ENCODE measurements at places on chromosomes 4 and X.
A peak's percentile ranks its signal among the peaks of the same experiment; 100 is the strongest.

GRCh38 chr4:77816546-77816945 lies 2.6 kb downstream of the CNOT6L start:
- no peak for DNase-seq

DNA sequence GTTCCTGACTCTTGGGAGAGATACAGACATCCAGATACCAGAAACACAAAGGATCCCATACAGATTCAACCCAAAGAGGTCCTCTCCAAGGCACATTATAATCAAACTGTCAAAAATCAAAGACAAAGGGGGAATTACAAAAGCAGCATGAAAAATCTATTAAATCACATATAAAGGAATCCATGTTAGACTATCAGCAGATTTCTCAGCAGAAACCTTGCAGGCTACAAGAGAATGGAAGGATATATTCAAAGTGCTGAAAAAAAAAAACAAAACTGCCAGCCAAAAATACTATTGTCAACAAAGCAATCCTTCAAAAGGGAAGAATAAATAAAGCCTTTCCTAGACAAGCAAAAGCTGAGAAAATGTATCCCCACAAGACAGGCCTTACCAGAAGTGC lies 14.8 kb upstream of the ADGRL3 start:
- no peak for DNase-seq

DNA sequence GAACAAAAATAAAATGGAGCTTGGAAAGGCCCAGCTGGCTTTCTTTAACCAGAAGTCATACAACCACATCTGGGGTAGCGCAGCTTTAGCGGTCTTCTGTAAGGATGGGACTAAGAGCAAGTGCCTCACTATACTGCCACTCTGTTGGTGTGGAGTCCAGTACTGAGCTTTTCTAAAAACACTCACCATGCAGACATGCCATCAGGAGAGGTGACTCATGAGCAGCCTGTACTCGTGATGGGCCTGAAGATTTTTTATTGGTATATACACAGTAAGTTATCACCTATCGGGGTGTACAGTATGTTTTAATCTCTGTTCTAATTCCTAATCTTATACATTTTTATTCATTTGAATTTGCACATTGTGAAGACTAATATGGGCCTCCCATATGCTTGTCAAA lies 9.6 kb downstream of the PPP3CA start:
- no peak for DNase-seq

DNA sequence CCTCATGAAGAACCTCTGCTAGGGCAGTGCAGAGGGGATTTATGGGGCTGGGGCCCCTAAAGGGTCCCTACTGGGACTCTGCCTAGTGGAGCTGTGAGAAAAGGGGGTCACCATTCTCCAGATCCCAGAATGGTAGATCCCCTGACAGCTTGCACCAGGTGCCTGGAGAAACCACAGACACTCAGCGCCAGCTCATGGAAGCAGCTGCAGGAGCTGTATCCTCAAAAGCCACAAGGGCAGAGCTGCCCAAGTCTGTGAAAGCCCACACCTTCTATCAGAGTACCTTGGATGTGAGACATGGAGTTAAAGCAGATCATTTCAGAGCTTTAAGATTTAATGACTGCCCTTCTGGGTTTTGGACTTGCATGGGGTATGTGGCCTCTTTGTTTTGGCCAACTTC lies 38.6 kb downstream of the MAP9 start:
- DNase-seq: no peak

- DNase-seq: peak; percentile 8
These were observed 10.5 kb downstream of the GPR82 start for GRCh38 chrX:41734530-41734929.

DNA sequence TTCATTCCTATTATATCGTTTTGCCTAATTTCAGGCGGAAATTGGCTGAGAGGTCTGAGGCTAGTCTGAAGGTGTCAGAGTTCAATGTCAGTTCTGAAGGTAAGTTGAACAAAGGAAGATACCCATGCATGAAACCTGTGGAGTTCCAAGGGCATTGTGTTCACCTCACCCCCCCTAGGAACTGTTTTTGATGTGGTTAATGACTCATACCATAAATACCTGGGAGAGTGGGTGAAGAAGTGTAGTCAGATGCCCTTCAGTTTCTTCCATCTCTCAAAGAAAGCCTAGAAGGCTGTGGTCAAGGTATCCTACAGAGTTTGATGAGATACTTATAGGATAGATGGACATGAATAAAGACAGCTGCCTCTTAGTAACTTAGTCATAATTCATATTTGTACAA lies 2.7 kb downstream of the UTP14A start:
- no peak for DNase-seq

GRCh38 chrX:155027509-155028066 lies 944 bp downstream of the FUNDC2 start:
- no peak for DNase-seq

DNA sequence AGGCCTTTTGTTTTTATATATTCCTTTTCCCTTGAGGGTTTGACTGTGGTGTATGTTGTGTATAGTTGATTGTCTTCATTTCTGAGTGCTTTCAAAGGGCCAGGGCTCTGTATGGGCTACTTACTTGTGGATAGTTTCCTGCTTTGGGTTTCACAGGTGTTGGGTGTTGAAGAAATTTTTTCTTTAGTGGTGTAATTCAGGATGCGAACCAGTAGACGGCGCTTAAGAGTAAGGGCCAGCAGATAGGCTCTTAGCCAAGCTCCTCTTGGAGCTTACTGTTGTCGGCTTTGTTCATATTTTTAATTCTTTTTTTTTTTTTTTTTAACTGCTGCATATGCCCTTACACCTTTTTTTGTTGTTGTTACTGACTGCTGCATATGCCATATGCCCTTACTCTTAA lies 276.3 kb upstream of the GALNT7 start:
- no peak for DNase-seq

GRCh38 chr4:2954358-2955185 lies 8.6 kb downstream of the NOP14 start:
- DNase-seq: peak; percentile 56

DNA sequence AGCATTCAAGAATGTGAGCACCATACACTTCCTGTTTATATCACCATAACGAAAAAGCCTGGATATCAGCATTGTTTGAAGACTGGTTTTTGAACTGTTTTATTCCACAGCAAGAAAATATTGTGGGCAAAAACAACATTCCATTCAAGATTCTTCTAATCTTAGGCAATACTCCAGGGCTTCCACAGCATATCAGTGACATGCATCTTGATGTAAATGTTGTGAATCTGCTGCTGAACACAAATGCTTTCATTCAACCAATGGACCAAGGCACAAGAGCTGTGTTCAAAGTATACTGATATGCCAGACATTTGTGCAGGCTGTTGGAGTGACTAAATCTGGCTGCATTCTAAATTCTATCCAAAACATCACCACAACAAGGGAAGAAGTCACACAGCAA lies 260.1 kb upstream of the ETNPPL start:
- no peak for DNase-seq

- DNase-seq: no peak
These were observed 28.7 kb upstream of the MUC7 start for GRCh38 chr4:70443329-70443728.

DNA sequence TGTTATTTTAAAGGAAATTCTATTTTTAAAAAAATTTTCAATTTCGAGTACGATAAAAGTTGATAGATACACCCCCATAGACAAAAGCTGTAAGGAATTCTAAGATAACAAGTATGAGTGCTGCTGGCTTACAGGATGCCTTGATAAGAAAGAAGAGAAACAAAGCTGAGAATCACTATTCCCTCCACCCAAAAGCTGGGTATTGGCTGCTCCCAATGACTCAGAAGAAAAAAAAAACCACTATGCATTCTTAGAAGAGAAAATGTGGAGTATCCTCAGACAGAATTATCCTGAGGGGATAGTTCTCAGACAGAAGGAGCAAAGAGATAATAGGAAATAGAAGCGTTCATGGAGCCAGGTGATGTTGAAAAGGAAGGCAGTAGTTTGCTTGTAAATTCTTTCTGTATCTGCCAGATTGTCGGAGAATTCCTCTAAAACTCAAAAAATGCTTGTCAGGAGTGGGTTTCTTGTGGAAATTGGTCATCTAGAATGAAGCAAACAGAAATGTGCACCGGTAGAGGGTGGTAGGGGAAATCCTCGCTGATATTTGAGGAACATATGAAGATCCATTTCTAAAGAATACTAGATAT lies 217.5 kb upstream of the ADAMTS3 start:
- DNase-seq: no peak

- DNase-seq: no peak
These were observed 23.5 kb upstream of the PDE6B start for GRCh38 chr4:601612-602558.

DNA sequence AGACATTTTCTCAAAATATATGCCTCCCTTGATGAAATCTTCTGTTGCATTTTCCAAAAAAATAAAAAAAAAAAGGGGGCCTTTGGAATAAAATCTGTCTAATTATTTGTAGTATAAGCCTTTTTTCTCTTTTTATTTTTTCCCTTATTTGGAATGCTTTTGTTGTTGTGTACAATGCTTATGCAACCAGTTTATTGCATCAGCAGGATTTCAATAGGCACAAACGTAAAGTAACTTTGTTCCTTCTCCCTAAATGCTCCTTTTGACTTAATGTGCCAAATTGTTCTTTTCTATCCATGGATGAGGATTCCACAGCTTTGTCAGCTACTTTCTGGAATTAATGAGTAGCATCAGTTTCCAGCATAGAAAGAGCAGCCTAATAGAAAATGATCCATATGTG lies 59.6 kb upstream of the HPGD start:
- DNase-seq: no peak
